ENCODE measurements at places on chromosomes 1 and 21. TPM values are rescaled to one million over a fixed set of nuclear protein-coding genes. Genes with fewer than 3 reads are reported as not detected.

GRCh38 chr1:7752512-7753417, 18.3 kb upstream of the VAMP3 start:
- DNase-seq = peak; percentile 16

GRCh38 chr1:89865498-89866382, 44.9 kb downstream of the LRRC8D start:
- no peak for DNase-seq

- DNase-seq = no peak
These were observed 39.9 kb upstream of the TENT5C start for GRCh38 chr1:117565745-117566455.

DNA sequence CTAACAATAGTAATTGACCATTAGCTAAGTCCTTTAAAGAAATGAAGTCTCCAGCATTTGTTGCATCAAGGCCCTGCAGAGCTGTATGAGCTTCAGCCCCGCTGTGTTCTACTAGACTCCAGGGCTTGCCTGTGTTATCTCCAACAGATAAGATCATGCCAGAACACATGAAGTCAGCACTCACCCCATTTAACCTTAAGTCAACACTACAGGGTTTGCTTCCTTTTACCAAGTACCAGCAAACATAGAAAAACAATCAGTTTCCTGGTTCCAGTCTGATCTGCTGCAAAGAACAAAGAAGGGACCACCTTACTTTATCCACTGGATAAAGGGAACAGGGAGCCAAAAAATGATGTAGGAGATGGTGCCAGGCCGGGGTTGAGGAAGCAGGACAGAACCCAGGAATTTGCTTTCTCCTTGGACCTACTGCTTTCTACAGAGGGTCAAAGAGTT, 41.3 kb upstream of the ENAH start:
- DNase-seq = no peak

DNA sequence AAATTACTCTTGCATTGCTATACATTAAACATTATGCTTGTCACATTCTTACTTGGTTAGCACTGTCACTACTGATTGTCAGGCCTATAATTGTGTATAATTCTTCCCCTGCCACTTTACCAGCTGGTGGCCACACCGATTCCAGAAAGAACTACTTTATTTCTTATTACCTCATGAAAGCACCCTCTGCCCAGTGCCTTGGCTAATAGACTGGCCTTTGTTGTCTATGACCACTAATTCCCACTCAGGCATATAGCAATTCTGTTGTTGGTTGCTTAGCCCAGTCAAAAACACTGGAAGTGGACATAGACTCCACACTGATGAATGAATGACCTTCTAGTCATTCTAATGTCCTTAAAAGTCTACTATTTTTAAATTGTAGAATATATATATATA, 35.6 kb downstream of the MRPL39 start:
- no peak for DNase-seq

The TNFRSF25 gene
- 178 TPM for total RNA-seq

- no peak for DNase-seq
These were observed 201.8 kb downstream of the DISC1 start for GRCh38 chr1:231828182-231828920.

DNA sequence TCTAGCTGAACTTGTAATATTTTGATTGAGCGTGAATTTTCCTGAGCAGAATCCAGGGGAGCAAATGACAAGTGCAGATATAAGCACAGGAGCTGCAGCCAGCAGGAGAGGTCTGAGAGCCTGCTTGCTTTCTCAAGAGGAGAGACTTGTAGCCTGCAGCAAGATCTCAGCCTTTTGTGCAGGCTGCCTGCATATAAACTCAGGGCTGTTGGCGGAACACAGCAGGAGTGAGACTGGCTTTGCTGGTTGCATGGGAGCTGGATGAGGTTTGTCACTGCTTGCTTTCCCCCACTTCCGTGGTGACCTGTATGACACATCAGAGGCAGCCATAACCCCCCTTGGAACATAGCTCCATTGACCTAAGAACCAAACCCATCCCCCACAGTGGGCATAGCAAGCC, 725.4 kb upstream of the RGS18 start:
- no peak for DNase-seq

DNA sequence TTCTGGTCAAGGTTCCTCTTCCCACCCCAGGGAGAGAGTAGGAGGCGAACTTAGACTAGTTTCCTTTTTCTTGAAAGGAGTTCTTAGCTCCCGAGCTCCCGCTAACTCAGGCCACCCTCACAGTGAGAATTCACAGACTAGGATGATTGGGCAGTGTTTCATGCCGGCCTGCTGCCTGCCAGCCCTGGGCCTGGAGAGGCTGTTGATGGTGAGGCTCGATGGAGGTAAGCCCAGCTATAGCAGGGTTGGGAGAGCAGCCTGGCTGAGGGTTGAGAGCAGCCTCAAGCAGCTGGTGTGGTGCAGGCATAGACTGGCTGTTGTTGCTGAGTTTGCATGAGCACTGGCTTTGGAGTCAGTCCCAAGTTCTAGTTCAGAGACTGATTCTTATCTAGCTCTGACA, 274.4 kb downstream of the MATN1 start:
- DNase-seq = no peak

The PTPN7 gene
- 108 TPM for total RNA-seq

DNA sequence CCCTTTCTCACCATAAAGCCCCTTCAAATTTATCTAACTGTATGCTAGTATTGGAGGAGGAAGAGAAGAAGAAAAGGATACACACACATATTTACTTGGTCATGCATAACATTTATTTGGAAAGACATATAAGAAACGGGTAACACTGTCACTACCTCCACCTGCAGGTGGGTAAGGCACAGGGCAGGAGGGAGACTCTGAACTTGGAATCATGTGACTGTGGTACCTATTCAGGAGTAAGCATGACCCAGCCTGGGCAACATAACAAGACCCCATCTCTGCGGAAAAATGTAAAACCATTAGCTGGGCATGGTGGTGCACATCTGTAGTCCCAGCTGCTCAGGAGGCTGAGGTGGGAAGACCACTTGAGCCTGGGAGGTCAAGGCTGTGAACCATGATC, 1.4 kb upstream of the PADI6 start:
- DNase-seq = no peak

- no peak for DNase-seq
These were observed 411.1 kb downstream of the SETD4 start for GRCh38 chr21:35649186-35649585.

The CHODL gene
- not detected for total RNA-seq

DNA sequence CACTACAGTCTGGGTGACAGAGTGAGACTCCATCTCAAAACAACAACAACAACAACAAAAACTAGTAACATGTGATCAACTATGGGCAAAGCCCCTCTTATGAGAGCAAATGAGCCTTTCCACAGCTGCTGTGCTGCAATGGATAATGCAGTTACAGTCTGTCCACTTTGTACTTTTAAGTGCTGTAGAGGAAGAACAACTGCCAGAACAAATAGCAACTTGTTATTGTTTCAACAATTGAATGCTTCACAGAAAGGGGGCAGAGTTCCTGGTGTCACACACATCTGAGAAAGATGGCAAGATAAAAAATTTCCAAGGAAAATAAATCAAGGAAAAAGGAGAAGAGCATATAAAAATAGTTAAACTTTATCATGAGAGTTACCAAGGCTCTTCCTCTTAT, 243.6 kb upstream of the DMRTA2 start:
- no peak for DNase-seq

DNA sequence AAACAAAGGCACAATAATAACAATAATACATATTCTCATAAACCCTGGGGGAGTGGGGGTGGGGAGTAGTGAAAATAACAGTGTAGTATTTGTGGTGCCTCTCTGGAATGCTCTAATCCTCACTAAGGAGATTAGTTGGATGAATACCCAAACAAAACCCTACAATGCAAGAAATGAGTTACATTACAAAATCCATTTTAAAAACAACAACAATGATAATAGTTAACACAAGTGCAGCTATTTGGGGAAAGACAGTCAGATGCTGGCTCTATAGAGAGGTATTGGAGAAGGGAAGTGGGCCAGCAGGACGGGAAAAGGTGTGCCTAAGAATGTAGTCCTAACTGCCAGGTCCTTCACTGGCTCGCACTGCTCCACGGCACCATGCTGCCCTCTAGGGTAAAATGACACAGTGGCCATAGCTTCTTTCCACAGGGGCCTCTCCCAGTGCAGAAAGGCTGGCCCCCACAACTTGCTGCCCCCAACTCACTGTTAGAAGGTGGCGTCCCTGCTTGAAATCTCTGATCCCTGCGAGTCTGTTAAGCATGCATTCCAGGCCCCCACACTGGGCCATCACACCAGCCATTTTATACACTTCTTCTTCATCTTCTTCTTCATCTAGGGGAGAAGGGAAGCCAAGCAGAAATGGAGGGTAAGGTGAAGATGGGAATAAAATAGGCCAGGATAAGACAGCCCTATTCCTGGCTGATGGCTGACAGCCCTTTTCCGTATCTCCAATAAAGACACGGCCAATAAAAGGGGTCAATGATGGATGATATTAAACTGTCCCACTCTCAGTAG, 113.8 kb downstream of the UBR4 start:
- DNase-seq = peak; percentile 30

DNA sequence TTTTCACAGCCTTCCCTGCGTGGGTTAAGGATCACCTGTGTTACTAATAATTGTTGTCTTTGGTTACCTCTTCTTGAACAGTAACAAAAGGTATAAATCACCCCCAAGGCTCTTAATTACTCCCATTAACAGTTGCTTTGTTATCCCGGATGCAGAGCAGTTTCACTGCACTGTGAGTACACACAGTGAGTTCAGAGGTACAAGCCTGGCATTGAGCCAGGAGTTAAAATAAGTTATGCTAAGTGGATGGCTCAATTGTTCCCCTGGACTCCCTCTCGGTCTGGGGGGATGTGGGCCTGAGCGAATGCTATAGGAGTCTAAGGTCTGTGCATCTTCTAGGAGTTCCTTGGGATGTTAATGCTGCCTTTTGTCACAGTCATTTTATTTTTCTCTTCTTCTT, 258.3 kb downstream of the ATG4C start:
- DNase-seq = no peak

GRCh38 chr1:18681423-18681835, 50.8 kb downstream of the PAX7 start:
- DNase-seq = peak; percentile 17

GRCh38 chr1:183674886-183675285, 21.8 kb upstream of the APOBEC4 start:
- DNase-seq = no peak

GRCh38 chr1:38991638-38992411, 749 bp downstream of the AKIRIN1 start:
- no peak for DNase-seq

DNA sequence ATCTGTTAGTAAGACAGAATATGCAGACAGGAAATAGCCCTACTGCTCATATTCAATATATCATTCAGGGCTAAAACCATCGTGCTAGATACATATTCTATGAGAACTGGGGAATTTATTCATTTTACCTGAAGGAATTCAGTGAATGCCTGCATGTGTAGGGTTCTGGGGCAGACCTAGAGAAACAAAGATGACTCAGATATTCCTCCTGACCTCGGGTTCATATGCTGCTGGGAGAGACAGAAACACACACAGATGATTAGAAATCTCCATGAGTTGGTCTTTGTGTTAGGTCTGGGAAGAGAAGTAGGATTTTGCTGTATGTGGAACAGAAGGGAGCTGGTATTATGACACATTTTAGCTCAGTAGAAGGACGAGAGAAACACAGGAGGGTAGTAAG, 176.5 kb upstream of the ST6GALNAC5 start:
- DNase-seq = no peak

The BACH1 gene
- total RNA-seq = 86.3 TPM

The PRXL2B gene
- 13.5 TPM for total RNA-seq

Measured in CD8-positive, alpha-beta T cell (primary cell).